ENCODE measurements at places on chromosomes 7 and 10. TPM values are rescaled to one million over a fixed set of nuclear protein-coding genes. Genes with fewer than 3 reads are reported as not detected.

Gene FRA10AC1
- polyA plus RNA-seq, result 33.1 TPM

Gene PAX2
- 141 TPM for polyA plus RNA-seq

Gene LLCFC1
- polyA plus RNA-seq, result 0.35 TPM

Gene HTR5A
- polyA plus RNA-seq, result not detected

Gene WEE2
- polyA plus RNA-seq, result not detected

Gene NRG3
- polyA plus RNA-seq, result 15.6 TPM

Gene FEZF1
- polyA plus RNA-seq, result not detected

Gene RBM20
- polyA plus RNA-seq, result 5.1 TPM

Gene DNAJC12
- 12.3 TPM for polyA plus RNA-seq

Gene PPIA
- 1,541 TPM for polyA plus RNA-seq

Gene NPSR1
- polyA plus RNA-seq, result not detected

Gene ARMC3
- polyA plus RNA-seq, result 13.9 TPM

Gene MYL10
- 0.35 TPM for polyA plus RNA-seq

Gene LRRC17
- 86.7 TPM for polyA plus RNA-seq

Gene RARRES2
- polyA plus RNA-seq, result 39.2 TPM

Gene ELAPOR2
- polyA plus RNA-seq, result 7.7 TPM

Gene ATRNL1
- polyA plus RNA-seq, result 26.8 TPM

Gene TCF7L2
- polyA plus RNA-seq, result 42.9 TPM

Gene MARVELD1
- polyA plus RNA-seq, result 46.2 TPM

Gene CPA2
- polyA plus RNA-seq, result 0.46 TPM

Gene ANXA8
- polyA plus RNA-seq, result 0.21 TPM

Gene LRRN3
- 4.3 TPM for polyA plus RNA-seq

Gene CLDN4
- 91.4 TPM for polyA plus RNA-seq

Gene MMD2
- not detected for polyA plus RNA-seq

Gene PPP1R17
- not detected for polyA plus RNA-seq

Gene DYDC2
- polyA plus RNA-seq, result 3.1 TPM

Gene FBXW4
- 59.7 TPM for polyA plus RNA-seq

Gene ETV1
- polyA plus RNA-seq, result 37.3 TPM

Gene GDF2
- polyA plus RNA-seq, result not detected

Gene SUGCT
- polyA plus RNA-seq, result 12.3 TPM

Gene PIP4K2A
- 25.9 TPM for polyA plus RNA-seq

Gene HOXA7
- 24.8 TPM for polyA plus RNA-seq

Gene HOXA5
- polyA plus RNA-seq, result 63.8 TPM

Gene C10orf62
- 0.28 TPM for polyA plus RNA-seq

All from right renal cortex interstitium (tissue), 3 donors.